ENCODE measurements at places on chromosomes 7 and 10.

GRCh38 chr7:100372256-100372655, 1.0 kb upstream of the PILRA start:
- DNase-seq: no peak

DNA sequence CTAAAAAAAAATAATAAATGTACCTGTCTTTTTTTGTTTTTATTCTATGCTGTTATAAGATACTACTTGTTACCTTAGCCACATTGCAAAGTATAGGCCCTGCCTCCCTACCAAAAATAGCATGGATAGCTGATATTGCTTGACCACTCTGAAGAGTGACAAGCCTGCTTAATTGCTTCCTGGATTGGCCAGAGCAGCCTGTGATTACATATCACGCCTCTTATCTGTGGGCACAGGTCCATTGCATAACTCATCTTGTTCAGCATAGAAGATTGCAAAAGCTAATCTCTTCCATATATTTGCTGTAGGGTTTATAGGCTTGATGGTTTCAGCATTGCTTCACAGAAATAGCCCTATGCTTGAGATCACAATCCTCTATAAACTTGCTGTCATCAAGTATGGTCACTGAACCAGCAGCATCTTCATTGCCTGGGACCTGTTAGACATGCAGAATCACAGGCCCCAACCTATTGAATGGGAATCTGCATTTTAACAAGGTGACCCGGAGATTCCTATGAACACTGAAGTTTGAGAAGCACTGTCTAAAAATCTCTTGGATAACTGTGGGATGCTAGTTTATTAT, 280.8 kb upstream of the CDC14C start:
- no peak for DNase-seq

GRCh38 chr10:1485357-1485756, 252.0 kb downstream of the ADARB2 start:
- no peak for DNase-seq

DNA sequence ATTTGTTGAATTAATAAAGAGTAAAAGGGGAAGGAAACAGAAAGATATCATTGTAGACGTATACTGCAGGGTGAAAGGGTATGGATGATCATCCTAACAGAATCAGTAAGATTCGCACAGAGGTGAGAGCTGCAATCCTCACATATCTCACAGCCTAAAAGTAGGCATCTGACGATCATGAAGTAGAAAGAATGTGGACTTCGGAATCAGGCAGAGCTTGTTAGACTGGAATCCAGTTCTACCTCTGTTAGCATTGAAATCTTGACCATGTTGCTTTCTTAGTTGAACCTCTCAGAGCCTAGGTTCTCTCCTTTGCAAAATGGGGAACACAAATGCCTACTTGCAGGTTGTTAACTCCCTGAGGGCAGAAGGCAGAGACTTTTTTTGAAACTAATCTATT, 320.0 kb upstream of the C7orf33 start:
- no peak for DNase-seq

DNA sequence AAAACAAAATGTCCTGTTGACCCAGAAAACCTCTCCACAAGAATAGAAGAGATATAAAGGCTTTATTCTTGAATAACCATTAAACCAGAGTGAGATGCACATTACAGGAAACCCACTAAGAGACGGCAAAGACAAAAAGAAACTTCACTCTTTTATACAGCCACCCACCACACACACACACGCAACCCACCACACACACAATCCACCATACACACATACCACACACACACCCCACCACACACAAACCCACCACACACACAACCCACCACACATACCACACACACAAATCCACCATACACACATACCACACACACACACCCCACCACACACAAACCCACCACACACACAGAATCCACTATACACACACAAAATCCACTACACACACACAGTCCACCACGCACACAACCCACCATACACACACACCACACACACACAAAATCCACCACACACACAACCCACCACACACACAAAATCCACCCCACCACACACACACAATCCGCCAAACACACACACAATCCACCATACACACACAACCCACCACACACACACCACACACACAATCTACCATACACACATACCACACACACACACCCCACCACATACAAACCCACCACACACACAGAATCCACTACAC, 9.5 kb upstream of the REPIN1 start:
- no peak for DNase-seq

GRCh38 chr7:25954395-25954794, 197.6 kb upstream of the NFE2L3 start:
- no peak for DNase-seq

DNA sequence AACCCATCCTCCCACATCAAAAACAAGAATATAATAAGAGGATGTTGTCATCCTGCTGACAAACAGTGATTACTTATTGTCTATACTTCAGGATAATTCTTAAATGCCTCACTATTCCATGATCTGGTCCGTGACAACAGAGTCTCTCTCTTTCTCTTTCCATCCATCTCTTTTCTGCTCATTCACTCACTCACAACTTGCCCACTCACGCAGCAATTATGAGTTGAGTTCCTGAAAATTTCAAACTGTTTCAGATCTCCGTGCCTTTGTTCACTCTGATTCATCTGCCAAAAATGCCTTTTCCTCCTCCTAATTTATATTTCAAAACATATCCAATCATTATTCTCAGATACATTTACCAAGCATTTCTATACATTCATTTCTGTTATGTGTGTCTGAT, 1.4 kb downstream of the OR6B1 start:
- no peak for DNase-seq

DNA sequence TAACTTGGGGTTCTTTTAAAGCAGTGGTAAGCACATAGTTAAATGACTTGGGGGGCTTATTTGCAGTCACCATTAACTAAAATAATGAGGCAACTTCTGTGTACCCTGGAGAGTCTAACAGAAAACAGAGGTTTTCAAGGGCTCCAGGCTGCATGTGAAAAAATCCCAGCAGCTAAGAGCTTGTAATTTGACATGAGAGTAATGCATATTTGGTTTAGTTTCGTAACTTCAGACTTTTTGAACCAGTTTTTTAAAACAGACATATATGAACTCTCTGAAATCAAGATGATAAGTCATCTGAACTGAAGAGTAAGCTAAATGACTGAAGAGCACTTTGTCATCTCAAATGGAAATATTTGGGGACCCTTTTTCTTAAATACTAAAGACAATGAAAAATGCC, 40.2 kb upstream of the IFRD1 start:
- no peak for DNase-seq

- DNase-seq: no peak
Observed at GRCh38 chr10:116278846-116279245, 5.8 kb upstream of the GFRA1 start.

GRCh38 chr7:119826547-119826946, 446.4 kb upstream of the KCND2 start:
- no peak for DNase-seq

DNA sequence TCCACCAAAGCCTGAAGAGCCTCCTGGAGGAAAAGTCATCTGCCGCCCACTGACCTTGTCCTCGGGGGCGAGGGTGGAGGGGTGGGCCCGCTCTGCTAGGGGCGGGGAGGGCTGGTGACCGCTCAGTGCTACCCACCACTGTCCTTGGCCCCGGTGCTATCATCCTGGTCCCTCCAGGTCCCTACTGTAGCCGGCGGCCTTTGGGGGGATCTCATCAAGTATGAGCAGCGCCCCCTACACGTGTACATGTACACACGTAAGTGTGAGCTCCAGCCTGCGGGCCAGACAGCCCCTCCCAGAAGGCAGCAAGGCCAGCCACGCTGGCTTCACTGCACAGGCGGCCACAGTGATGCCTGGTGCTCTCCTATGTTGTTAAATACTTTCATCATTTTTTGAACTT, 19.6 kb downstream of the TTYH3 start:
- no peak for DNase-seq

DNA sequence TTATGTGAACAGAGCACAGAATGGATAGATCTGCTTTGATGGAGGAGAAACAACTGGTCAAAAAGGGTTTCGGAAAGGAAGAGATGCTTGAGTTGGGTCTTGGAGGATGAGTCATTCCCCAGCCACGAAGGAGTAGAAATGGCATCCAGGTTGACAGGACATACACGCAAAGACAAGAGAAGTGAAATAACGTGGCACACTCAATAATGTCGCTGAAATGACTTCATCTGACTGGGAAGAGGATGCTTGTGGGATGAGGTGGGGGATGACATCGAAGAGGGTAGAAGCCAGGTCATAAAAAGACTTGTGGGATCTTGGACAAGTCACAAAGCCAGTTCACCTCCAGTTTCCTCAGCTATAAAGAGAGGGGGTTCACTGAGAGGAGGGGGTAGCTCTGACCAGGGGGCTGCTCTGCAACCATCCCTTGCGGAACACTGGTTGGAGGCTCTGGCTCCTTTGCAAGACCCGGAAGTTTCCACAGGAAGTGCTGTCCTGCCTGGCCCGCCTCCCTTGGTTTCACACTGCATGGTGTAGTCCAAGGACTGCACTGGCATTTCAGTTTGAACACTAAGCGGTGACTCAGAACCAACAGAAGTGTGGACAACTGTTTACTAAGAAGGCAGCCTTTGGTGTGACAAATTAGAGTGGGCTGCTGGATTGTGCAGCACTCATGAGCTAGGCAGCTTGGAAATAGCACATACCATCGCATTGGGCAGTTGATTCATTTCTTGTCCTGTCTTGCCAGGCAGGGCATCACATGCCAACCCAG, 189.9 kb upstream of the ADO start:
- DNase-seq: peak; percentile 23

Measured in stimulated activated naive CD4-positive, alpha-beta T cell treated with Interleukin-2 at 50 U/mL for 16 hours (primary cell).